GM10248 (cell line): ENCODE measurements at places on chromosomes 2 and 18.

DNA sequence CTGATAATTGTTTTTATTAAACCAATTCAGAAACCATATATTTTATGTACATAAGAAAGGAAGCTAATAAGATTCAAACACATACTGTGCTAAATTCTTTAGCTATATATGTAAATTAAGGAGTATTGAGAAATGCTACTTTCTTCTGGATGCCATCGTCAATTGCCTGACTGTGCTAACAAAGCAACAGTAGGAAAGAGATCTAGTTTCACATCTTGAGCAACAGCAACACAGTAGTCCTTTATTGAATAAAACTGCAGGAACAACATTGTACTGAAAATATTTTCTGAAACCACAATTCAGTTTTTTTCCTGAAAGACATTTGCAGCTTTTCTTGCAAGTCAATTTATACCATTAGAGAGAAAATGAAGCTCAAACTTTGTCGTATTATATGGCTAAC lies 1404.9 kb upstream of the SLC39A10 start:
- no peak for DNase-seq

DNA sequence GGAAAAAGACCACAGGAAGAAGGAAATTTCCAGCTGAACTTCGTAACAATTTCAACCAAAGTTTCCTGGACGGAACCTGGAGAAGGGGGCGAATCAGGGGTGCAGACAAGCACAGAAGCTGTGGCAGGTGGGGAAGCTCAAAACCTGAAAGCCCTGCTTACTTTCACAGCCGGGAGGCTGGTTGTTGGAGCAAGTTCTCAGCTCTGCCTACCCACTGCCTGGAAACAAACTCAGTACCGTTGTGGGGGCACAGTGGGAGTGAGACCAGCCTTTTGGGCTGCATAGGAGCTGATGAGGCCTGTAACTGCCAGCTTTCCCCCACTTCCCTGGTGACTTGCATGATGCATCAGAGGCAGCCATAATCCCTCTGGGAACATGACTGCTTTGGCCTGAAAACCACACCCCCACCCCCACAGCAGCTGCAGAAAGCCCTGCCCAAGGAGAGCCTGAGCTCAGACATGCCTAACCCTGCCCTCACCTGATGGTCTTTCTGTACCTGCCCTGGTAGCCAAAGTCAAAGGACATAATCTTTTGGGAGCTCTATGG lies 207.0 kb upstream of the VWC2L start:
- DNase-seq, result no peak

- no peak for DNase-seq
Measured at GRCh38 chr2:1825046-1825445, 80.7 kb upstream of the PXDN start.

- DNase-seq, result peak; percentile 51
Measured at GRCh38 chr18:49459404-49460171, 857 bp downstream of the DYM start.

- no peak for DNase-seq
Measured at GRCh38 chr18:61079714-61080113, 253.5 kb upstream of the CDH20 start.

DNA sequence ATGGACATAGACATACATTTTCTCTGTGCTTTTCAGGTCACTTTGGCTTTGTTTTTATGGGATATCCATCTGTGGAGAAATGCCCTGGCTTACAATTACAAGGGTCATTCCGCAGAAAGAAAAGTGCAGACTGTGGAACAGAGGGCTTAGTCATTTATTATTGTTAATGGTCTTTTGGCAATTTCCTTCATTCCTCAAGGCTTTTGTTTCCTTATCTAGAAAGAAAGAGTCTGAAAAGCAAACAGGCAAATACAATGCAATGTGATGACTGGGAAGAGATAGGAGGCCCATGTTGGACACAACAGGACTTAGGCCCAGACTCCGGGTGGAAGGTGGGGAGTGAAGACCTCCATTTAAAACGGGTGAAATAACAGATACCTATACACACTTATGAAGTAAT lies 129.5 kb upstream of the CAVIN2 start:
- DNase-seq, result no peak

DNA sequence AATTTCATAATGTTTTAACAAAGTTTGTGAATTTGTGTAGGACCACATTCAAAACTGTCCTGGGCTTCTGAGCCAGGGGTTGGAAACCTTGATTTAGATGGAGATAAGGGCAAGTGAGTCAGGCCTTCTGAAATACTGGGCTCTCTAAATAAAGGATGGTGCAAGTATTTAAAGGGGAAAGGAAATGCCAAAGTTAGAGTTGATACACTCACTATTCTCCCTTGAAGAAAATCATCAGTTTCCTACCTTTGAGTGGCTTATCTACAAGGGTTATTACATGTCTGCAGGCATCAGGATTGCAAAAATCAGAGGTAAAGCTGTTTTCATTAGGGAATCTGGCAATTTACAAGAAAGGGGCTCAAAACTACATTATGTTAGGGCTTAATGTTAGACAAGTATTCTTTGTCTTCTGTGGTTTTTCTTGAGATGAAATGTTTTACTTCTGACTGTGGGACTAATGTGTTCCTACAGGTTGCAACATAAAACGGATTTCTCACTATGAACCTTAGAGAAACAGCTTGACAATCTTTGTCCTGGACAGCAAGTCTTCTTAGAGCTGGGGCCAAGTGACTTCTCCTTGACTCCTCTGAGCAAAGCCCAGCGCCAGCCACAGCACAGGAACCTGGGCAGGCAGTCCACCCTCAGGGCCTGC lies 31.1 kb downstream of the RNU4ATAC start:
- no peak for DNase-seq

GRCh38 chr2:170813611-170814532 lies 2.8 kb upstream of the GAD1 start:
- DNase-seq, result no peak

GRCh38 chr2:36569267-36569856 lies 28.6 kb downstream of the FEZ2 start:
- no peak for DNase-seq

GRCh38 chr18:21118806-21119205 lies 7.2 kb upstream of the ROCK1 start:
- no peak for DNase-seq

DNA sequence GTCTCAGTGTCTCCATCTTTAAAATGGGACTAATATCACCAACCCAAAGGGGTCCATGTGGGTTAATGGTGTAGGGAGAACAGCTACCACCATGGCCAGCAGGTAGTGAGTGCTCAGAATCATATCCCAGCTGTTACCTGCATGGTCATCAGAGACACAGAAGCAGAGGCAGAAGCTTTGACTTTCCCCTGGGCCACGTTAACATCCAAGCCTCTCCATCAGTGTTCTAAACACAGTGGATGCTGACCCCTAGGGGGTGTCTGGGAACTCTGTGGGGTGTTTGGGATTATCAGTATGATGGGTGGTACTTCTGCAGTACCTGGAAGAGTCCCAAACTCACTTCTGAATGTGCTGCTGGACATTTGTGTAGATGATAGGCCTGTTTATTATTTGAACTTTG lies 93.6 kb downstream of the GYPC start:
- no peak for DNase-seq

DNA sequence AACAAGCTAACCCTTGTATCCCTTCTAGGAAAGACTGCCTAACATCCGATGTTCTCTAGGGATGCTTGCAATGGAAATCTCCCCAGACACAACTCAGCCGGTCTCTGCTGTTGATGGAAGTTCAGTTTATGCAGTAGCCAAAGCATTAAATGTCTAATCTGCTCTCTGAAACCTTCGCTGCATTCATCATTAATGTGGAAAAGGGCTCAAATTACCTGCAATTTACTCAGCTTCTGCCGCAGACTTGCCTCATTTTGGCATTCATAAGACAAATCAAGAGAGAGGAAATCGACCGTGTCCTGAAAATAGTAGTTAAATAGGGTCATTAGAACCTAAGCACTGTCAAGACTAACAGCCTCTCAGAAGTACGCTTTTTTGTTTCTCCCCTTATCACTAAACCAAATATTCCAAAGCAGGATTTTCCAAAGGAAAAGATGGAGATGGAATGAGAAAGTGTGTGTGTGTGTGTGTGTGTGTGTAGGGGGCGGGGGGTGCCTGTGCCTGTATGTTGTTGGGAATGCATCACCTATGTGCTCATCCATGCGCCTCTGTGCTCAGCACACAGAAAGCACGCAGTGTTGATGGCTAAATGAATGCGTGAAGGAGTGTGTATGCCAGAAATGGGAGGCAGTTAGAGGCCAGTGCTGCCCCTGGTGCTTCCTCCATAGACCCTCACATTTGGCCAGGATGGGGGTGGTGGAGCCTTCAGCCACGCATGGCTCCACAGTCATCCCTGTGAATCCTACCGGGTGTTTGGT lies 7.4 kb downstream of the LCT start:
- no peak for DNase-seq

DNA sequence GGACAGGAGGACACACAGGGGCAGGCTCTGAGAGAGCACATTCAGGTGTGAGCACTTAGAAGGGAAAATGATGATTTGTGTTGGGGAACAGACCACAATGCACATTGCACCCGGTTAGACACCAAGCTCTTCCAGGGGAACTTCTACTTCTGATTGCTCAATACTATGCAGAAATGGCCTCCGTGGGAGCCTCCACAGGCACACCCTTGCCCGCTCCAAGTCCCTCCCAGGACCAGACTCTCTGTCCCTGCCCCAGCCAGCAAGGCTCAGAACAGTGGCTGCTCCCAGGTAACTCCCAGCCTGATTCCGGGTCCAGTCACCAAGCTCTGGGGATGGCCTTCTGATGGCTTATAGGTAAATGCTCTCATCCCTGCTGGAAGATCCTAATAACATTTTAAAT lies 56.2 kb downstream of the BCL2L11 start:
- DNase-seq, result no peak

DNA sequence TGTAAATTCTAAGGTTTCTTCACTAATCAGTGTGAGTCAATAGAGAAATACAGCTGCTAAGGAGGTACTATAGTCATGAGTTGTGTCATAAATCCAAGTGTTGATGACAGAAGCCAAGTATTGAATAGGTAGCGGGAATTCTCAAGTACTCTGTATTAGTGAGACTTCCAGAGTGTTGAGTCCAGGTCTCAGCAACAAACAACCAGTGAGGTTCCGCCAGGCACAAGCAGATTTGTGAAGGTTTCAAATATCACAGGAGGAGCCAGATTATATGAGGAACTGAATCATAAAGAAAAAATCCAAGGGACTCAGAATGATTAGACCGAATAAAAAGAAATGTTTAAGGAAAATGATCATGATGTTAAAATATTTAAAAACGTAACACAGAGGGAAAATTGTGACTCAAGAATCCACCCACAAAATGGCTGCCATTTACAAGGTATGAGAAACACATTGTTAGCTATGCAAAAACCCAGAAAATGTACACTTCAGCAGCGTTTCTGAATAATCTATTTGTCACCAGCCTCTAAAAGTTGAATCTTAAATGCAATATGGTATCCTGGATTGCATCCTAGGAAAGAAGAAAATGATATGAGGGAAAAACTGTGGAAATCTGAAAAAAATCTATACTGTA lies 27.3 kb upstream of the EVA1A start:
- DNase-seq, result no peak

- DNase-seq, result peak; percentile 23
Measured at GRCh38 chr2:191245869-191246531, 796 bp downstream of the MYO1B start.

GRCh38 chr2:148519013-148519412 lies 125.5 kb upstream of the EPC2 start:
- no peak for DNase-seq

DNA sequence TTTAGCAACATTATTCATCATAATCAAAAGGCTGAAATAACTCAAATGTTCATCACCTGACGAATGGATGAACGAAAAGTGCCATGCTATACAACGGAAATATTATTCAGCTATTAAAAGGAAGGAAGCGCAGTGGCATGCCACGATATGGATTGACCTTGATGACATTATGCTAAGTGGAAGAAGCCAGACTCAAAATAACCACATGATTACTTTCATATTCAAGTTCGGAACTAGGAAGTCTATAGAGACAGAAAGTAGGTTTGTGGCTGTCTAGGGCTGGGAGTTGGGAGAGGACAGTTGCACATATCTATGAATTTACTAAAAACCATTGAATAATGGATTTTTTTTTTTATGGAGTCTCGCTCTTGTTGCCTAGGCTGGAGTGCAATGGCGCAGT lies 13.4 kb upstream of the PDIA6 start:
- no peak for DNase-seq

GRCh38 chr18:37222999-37223378 lies 342.6 kb downstream of the CELF4 start:
- DNase-seq, result no peak

DNA sequence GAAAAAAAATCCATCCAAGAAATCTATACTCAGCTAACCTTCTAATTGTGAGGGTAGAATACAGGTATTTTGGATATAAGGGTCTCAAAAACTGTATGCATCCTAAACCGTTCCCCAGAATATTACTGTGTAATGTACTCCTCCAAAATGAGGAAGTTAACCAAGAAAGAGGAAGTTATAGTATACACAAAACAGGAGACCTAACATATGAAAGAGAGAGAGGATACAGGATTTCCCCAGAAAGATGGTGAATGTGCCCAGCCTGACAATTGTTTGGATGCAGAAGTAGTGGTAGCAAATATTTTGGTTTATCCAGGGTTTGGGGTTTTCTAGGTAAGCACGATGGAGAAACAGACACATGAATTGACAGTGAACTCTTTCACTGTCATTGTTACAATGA lies 50.6 kb downstream of the GALNT3 start:
- DNase-seq, result peak; percentile 19
